Fibroblast of pulmonary artery (primary cell): ENCODE measurements at places on chromosomes 5 and 9.

GRCh38 chr5:176425138-176425537 lies 8.8 kb upstream of the CLTB start:
- no peak for DNase-seq

- DNase-seq = peak; percentile 89
These were observed 33.6 kb upstream of the GLIPR2 start for GRCh38 chr9:36102742-36103495.

GRCh38 chr5:154331232-154331631 lies 114.6 kb upstream of the SAP30L start:
- no peak for DNase-seq

- DNase-seq = no peak
These were observed 62.5 kb upstream of the PTPN3 start for GRCh38 chr9:109560470-109561132.

DNA sequence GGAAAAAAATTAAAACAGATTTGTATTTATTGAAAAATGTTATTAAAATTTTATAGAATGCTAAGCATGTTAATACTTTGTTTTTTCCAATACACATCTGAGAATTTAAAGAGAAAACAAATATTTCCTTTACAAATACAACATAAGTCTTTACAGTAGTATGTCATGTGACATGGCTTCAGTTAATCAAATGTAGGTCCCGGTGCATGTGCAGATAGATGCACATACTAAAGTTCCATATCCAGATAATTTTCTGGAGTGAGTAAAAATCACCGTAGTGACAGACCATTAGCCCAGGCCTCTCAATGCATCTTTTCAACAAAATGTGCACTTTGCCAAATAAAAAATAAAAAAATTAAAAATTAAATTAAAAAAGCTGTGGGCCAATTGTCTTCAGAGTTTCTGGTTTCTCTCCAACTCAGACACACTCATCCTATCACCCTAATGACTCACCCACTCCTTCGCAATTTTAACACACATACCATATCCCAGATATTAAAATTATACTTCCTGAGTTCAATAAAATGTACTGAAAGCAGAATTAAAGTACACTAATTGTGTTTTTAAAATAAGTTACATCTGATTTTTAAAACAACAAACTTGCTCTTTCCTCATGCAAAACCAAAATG lies 508.1 kb downstream of the NR2F1-AS1 start:
- DNase-seq = peak; percentile 60

DNA sequence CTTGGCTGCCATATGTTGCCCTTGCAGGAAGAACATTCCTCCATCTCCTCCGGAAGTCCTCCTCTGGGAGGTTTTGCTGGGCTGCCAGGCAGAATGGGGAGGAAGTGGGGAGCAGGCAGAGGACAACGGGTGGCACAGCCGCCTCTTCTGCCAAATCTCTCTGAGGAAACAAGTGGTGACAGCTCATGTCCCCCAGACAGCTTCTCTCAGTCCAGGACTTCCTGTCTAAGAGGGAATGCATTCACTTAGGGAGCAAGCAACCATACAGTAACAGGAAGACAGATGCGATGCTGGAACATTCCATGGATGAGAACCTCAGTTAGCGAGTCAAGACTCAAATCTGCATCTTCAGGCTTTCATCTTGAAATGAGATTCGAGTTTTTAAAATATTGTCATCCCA lies 701.0 kb downstream of the SEMA5A start:
- peak; percentile 36 for DNase-seq

GRCh38 chr5:77076961-77077828 lies 9.9 kb downstream of the ZBED3 start:
- DNase-seq = peak; percentile 63

GRCh38 chr5:74069741-74070140 lies 443.7 kb downstream of the ARHGEF28 start:
- no peak for DNase-seq

GRCh38 chr5:65696892-65697291 lies 25.0 kb downstream of the SGTB start:
- DNase-seq = no peak

DNA sequence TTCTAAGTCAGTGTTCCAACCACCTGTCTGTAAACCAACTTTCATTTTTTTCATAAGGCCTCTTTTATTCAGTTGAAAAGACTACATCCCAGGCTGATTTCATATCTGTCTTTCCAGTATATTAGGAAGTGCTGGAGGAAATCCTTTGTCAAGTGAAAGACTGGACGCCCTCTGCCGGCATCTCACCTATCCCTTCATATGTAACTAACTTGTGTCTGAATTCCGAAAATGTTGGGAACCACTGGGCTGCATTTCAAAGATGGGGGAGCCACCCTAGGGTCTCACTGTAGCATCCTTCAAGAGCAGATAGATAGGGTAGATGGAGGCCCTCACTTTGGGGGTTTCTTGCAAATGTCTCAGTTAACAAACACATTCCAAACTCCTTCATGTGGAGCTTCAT lies 569.8 kb downstream of the CTNND2 start:
- DNase-seq = no peak

- DNase-seq = no peak
These were observed 180.8 kb upstream of the KLF9 start for GRCh38 chr9:70595211-70595610.

GRCh38 chr5:163993126-163993525 lies 487.7 kb downstream of the MAT2B start:
- no peak for DNase-seq

DNA sequence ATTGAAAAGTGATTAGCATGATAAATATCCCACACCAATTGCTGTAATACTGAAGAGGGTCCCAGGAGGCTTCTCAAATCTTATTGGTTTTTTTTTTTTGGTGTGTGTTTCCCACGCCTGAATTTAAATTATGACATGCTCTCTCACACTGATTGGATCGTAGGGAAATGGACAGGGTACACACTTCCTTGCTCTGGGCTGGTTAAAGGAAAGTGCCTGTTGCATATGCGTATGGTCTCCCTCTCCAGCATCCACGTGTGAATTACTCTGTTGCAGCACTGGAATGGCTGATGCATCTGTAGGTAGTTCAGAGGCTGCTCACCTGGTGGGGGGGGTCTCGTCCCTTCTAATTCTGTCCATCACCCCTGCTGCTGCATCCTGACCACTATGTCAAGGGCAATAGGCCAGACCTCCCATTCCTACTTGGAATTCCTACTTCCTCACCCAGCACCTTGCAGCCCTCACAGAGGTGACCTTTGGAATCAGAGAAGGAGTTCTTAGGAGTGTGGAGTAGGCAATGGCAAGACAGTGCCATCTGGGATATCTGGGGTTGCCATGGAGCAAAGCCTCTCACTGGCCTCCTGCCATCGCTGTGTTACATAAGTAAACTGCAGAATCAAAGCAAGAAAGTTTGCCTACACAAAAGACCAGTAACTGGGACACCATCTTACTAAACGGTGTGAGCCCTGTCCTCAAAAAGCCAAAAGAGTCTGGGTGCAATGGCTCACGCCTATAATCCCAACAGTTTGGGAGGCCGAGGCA lies 71.4 kb upstream of the FBXW11 start:
- DNase-seq = no peak

DNA sequence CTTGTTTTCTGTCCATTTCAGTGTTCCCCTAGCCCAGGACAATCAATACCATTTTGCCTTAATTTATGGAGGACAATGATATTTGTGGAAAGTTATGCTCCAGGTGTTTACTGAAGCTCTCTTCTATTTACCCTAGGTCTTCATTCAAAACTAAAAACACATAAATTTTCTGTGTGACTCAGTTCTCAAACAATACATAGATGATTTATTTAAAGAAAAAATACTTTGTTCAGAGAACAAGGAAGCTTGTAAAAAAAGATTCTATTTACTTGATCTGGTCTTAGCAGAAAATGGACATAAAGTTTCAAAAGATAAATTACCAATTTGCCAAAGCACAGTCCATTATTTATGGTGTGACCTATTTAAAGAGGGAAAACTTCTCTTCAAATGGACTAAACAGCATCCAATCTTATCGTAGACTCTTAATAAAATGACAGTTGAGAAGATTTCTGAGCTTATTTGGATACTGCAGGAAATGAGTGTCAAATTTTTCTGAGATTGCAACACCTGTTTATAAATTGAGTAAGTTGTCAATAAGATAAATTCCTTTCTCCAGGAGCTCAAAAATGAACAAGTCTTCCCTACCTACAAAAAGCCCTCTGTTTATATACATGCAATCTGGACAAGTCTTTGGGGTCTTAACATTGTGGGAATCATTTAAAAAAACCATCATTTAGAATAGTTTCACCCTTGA lies 627.2 kb downstream of the PSAT1 start:
- no peak for DNase-seq

DNA sequence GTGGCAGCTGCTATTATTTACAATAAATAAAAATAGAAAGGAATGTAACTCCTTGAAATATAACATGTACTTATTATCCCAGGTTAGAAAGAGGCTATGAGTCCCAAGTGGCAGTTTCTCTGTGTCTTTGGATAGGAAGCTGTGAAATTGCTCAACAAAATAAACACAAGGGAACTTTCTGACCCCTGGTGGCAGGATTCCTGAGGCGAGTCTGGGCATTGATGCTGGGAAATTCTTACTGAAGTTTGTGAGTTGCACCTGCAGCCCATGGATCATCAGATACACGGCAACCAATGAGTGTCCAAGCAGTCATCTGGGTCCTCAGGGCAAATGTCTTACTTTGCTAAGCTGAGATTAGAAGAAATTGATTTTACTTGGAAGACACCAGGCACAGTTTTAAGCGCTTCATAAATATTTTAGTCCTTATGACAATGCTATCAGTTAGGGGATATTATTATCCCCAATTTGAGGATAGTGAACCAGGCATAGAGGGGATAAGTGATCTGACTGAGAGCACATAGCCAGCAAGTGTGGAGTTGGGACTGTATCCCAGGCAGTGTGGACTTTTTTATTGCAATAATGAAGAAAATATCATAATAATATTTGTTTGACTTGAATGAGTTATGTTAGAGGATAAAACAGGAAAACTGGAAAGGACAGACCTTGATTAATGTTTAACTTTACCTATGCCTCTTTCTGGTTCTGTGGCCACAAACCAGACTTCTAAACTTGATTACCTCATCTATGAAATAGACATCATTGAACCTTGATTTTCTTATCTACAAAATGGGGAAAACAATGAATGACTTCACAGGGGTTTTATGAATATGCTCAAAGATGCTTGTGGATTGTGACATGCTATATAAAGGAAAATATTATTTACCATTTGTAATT lies 265.5 kb upstream of the ADAMTSL1 start:
- DNase-seq = peak; percentile 64

DNA sequence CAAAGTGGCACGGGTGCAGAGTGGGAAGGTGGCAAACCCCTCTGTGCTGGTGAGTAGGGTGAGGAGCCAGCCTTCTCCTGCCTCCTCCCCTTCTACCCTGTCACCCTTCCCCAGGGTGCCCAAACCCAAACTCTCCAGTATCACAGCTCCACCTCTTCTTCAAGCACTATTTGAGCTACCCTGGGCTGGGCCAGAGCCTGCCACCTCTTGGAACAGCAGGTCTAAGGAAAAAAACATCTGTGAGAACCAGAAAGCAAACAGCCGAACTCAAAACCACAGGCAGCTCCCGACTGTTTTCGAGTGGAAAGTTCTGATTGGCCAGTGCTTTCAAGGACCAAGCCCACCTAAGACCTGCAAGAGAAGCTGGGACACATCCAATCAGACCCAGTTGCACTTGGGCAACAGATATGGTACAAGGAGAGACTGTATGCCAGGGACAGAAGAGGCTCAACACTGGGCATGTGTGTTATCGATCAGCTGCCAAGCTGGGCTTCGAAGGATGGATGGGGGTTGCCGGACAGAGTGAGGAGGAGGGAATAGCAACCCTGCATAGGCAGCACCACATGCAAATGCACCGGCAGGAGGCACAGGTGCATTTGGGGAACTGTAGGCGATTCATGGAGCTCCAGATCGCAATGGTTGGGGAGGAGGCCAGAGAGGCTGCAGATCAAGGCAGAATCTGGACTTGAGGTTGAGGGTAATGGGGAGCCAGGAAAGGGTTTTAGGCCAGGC lies 19.7 kb downstream of the ACSL6 start:
- DNase-seq = no peak

DNA sequence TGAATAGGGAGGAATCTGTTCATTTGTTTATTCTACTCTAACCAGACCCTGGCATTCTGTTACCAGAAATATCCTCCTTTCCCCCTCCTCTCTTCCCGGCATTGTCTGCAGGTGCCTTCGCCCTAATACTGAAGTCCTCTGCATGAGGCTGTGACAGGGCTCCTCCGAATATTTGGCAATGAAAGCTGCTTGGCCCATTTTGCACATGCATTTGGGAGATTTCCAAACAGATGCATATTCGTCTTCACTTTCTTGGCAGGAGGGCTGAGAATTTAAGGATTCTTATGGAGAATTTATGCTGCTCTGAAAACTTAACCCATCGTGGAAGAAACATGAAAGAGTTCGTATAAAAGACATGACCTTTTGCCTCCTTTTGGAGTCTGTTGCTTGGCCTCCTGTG lies 484.0 kb downstream of the ZNF608 start:
- no peak for DNase-seq

GRCh38 chr9:38127271-38127839 lies 58.3 kb upstream of the SHB start:
- no peak for DNase-seq

GRCh38 chr5:51694826-51695225 lies 311.6 kb downstream of the ISL1 start:
- DNase-seq = no peak

DNA sequence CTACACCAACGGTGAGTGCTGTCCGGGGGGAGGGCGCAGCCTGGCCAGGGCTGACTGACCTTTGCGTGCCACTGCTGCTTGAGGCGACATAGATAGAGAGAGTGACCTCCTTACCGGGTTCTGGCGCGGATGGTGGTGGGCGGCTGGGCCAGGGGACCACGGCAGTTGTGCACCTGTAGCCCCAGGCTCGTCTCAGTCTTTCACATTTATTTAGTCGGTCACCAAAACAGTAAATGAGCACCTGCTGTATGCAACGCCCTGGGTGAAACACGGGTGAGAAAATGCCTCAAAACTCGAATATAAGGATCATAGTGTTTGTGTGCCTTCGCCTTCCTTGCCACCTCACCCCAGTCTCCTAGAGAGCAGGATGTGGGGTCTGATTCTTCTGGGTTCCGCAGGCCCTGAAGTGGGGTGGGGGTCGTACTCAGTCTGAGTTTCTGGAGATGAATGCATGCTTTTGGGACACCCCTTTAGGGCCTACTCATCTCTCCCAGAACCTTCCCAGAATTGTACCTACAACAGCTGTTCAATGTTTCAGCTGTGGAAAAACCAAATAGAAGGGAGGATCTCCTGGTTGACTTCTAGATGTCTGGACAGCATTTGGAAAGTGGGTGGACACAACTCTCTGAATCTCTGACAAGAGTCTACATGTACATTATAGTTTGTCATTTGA lies 714 bp downstream of the SEC24A start:
- peak; percentile 16 for DNase-seq
